AG09319 (cell line): ENCODE measurements at places on chromosomes 16 and 17.

- no peak for DNase-seq
These were observed 415.3 kb downstream of the KIF2B start for GRCh38 chr17:54237911-54238515.

DNA sequence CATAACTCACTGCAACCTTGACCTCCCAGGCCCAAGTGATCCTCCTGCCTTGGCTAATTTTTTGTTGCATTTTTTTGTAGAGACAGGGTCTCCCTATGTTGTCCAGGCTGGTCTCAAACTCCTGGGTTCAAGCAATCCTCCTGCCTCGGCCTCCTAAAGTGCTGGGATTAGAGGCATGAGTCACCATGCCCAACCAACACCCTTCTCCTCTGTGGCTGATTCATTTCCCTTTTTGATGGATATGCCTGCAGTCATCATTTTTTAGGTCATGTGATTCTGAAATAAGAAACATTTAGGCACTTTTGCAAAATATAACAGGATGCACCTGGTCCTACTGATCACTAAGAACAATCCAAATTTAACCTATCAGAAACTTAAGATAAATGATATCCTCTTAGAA lies 44.0 kb upstream of the YPEL2 start:
- no peak for DNase-seq

DNA sequence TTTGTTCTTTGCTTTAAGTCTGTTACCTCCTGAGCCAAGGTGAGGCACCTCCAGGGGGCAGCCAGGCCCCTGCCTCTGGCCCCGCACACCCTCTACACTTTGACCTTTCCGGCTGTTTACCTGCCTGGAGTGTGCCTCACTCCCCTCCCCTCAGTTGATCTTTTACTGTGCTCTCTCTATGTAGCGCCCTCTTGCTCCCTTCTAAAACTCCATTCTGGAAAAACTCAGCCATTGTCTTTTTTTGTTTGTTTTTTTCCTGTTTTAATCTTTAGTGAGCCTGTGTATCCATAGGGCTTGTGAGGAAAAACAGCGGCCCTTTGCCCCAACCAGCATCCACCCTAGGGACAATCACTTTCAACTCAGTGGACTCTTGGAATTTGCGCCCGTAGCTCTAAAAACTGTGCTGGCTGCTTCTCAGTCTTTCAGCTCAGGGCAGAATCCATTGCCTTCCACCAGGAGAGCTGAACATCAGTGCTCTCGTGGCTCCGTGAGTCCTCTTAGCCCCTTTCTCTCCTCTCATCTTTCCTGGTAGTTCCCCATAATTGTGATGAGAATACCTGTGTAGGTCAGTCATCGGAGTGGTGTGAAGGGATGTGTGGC lies 4.3 kb downstream of the AMDHD2 start:
- no peak for DNase-seq

GRCh38 chr17:40350689-40351358 lies 13.7 kb downstream of the GJD3 start:
- DNase-seq = no peak

DNA sequence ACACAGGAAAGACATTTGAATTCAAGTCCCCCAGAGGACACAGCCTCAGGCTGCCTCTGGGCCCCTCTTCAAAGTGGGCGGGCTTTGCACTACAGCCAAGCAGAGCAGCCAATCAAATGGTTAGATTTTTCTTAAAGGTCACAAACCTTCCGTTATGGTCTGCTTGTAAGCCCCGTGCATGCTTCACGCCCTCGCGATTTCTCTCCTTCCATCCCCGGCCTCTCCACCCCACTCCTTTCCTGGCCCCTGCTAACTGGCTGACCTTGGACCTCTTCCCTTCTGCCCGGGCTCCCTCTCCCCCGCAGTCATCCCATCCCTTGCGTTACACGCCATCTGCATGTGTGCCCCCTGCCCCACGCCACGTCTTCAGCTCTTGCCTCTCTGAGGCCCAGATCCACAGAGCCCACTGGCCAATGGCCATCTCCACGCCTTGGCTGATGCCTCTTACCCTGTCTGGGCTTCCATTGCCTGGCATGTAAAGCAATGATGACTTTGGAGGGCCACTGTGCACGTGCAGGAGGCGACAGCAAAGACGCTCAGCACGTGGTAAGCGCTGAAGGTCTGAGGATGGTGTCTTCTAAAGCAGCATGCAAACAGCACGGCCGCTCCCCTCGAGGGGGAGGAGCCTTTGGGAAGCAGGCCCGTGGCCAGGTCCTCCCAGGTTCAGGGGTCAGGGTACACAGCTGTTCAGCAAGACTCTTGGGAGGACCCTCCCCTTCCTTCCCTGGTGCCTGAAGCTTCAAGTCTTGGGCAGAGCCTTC lies 86.8 kb downstream of the ZDHHC7 start:
- no peak for DNase-seq

DNA sequence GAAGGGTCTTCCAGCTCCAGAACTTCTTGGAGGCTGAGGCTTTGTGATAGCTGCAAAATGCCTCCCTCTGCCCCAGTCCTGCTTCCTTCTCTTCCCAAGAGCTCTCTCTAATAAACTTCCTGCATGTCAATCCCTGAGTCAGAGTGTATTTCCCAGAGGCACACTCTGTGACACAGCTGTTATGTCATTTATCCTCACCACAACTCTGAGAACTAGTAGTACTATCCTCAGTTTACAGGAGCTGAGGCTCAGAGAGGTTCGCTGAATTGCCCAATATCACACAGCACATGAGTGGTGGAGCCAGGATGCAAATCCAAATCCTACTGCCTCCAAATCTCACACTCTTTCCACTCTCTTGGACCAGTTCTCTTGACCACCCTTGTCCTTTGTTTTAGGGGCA lies 20.0 kb downstream of the UNC45B start:
- no peak for DNase-seq

DNA sequence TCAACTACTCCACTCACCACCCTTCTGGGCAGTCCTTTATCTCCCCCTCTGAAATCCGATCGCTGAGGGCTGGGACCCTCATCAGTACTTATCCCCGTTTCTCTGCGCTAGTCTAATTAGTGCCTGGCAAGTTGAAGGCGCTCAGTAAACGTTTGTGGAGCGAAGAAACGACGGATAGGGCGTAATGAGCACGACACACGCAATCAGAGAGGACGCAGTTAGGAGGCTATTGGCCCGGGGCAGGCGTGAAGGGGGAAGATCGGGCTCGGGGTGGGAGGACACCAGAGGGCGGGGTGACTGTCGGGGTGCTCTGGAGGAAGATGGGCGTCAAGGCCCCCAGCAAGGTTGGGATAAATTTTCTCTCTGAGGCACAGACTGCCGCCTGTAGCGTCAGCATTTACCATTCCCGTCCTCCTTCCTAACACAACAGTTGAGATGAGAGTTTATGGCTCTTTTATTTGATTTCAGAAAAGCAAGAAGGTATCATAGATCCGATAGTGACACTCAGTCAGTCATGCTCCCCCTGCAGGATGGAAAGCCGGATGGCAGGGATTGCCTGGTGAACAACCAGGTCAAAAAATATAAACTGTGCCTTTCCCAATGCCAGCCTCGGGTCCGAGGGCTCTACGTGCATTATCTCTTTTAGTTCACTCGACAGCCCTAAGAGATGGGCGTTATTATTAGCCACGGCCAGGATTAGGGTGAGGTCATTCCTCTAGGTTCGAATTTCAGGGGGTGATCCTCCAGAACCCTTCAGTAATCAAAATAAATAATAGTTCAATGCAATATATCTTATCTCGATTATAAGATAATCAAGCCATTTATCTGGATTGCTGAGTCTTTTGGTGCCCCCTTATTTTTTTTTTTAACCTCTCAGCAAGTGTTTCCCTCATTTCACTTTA lies 9.5 kb upstream of the ARL4D start:
- DNase-seq = peak; percentile 72

GRCh38 chr17:62854098-62854680 lies 46.1 kb upstream of the MARCHF10 start:
- DNase-seq = no peak

DNA sequence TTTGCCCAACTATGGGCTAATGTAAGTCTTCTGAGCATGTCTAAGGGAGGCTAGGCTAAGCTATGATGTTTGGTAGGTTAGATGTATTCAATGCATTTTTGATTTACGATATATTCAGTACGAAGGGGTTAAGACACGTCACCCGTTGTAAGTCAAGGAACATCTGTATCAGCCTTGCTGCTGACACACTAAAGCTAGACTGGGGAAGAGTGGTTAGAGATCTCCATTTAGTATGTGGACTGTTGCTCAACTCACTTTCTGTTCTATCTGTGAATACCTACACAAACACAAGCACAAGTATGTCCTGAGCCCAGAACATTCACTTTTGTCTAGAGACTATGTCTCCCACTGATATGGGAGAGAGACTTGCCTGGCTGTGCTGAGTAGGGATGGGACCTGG lies 71.5 kb downstream of the VMP1 start:
- no peak for DNase-seq

- no peak for DNase-seq
These were observed 75.5 kb upstream of the TBX2 start for GRCh38 chr17:61323909-61324868.

DNA sequence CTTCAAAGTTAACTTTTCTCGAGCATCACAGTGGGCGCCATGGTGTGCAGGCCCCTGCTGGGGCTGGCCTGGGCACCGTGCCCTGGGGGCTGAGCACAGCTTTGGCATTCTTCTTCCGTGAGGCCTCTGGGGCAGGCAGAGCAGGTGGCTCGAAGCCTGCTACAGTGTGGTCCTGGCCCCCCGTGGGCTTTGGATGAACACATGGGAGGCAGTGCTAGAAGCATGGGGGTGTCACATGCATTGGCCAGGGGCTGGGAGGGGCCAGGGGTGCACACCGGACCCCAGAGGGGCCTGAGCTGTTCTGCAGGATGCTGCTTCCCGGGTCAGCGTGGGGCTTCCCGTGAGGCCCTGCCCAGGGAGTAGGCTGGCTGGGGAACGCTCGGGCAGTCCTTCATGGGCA lies 12.1 kb upstream of the C16orf74 start:
- DNase-seq = no peak

- DNase-seq = no peak
These were observed 44.9 kb upstream of the XYLT1 start for GRCh38 chr16:17515421-17516210.

DNA sequence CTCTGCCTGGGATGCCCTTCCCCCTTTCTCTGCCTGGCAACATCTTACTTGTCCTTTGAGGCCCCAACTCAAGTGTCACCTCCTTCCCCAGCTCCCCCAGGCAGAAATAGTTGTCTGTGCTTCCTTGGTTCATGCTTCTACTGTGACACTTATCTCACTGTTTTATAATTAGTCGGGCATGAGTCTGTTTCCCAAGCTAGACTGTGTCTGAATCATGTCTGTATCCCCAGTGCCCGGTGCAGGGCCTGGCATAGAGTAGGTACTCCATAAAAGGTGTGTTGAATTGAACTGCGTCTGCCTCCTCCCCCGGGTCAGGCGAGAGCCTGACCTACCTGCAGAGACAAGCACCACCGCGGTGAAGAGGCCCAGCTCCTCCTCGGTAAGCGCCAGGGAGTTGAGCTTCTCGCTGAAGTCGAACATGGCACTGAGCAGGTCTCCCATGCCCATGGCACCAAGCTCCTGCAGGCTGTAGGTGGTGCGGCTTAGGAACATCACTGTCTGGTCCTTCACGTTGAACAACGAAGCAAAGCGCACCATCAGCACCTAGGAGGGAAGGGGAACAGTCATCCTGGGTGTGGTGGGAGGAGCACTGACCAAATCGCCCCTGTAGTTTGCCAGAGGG lies 6.7 kb downstream of the NR1D1 start:
- DNase-seq = no peak

DNA sequence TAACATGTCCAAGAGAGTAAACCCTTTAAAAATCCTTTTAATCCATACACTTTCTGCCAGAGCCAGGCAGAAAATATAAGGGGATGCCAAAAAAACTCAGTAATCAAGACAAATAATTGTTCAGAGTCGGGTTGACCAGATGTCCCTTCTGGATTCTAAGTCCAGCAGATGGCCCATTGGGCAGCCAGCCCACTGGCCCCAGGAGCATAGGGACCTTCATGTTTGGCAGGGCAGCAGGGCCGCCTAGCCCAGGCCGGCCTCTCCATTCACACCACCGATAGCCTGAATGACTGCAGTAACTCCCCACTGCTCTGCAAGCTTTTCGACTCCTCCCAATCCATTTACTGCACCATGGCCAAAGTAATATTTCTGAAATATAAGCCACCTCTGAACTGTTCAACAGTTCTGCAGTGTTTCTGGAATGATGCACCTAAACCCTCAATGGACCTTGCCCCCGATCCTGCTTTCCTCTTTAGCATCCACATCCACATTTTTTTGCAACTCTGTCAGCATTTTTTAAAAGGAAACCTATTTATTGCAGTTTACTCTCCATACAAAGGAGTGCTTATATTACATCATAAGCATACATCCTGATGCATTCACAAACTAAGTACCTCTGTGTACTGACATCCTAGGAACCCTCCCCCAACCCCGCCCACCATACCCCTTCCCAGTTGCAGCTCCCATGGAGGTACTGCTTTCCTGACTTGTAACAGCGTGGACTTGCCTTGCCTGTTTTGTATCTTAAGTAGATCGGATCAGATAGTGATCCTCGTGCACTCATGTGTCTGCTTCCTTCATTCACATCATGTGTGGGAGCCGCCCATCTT lies 46.4 kb downstream of the LDHD start:
- DNase-seq = no peak

- DNase-seq = no peak
These were observed 99.0 kb downstream of the PRKCA start for GRCh38 chr17:66401364-66401763.

DNA sequence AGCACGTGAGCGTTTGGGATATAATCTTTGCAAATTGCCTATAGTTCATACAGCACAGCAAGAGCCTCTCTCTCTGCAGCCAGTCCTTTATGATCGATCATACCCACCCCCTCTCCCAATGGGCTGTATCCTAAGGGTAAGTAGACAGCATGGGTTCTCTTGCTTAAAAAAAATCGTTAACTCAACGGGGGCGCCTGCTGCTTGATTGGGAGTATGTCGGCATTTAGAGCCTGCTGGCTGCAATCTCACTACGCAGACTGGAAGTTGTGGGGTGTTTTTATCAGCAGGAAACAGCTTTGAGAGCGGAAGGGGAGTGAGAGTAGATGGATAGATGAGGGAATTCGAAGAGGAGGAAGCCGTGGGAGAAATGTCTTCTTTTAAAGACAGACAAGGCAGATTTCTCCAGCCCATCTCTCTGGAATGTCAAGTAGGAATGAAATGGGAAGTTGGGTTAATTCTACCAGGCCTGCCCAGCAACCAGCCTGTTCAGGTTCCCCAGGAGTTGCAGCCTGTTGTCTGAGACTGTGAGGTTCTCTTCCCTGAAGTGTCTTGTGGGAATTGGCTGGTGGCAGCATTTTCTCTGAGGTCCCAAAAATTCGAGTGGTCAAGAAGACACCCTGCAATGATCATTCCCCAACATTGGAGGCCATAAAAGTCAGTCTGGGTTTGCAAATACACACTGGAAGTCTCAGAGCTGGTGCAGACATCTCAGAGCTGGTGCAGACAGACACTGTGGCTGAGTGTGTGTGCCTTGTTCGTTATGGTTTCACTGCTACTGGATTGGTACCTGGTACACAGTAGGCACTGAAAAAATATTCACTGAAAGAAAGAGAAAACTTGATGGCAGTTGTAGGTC lies 65.6 kb downstream of the PRKCB start:
- no peak for DNase-seq

DNA sequence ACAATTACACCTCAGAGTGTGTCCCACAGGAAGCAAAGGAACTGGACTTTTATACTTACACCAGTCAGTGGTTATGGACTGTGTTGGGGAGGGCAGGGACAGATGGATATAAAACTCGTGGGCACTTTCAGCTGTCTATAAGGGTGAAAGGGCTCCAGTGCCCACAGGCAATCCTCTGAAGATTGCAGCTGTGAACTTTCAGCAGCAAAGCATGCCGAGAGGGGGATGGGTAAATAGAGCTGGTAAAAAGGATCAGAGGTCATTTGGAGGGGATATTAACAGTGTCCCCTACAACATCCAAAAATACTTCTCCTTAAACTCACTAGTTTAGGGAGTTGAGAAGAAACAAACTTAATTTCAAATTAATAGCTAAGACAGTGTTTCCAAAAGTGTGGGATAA lies 13.3 kb upstream of the RFWD3 start:
- no peak for DNase-seq
